ENCODE measurements at places on chromosomes 2 and 18.
A peak's percentile ranks its signal among the peaks of the same experiment; 100 is the strongest.

GRCh38 chr2:217479566-217479965 is 523.2 kb downstream of the TNS1 start:
- DNase-seq = no peak

DNA sequence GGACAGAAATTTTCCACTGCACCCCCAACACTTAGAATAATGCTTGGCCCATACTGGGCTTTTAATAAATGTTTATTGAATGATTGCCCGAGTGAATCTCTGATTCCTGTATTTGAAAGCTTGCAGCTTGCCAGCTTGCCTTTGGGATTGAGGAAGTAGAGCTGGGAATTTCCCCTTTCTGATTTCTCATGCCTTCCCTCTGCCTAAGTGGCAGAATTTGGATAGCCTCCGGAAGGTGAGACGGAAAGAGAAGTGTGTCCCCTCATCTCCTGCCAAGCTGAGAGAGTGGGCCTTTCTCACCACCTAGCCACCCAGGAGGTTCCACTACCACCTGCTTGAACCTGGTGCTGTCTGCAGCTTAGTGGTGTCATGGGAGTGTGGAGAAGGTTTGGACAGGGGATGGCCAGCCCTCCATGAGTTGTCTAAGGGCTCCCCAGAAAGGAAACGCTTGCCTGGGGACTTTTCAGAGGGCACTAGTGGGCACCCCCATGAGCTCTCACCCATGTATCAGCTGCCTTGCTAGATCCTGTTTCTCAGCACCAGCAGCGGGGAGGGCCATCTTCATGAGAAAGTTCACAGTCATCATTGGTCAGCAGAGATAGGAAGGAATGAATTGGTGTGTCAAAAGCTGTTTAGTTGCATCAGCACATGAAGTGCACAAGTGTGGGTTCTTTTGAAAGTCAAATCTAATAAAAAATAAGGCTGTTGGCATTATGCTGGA is 8.6 kb upstream of the NCOA1 start:
- DNase-seq = no peak

DNA sequence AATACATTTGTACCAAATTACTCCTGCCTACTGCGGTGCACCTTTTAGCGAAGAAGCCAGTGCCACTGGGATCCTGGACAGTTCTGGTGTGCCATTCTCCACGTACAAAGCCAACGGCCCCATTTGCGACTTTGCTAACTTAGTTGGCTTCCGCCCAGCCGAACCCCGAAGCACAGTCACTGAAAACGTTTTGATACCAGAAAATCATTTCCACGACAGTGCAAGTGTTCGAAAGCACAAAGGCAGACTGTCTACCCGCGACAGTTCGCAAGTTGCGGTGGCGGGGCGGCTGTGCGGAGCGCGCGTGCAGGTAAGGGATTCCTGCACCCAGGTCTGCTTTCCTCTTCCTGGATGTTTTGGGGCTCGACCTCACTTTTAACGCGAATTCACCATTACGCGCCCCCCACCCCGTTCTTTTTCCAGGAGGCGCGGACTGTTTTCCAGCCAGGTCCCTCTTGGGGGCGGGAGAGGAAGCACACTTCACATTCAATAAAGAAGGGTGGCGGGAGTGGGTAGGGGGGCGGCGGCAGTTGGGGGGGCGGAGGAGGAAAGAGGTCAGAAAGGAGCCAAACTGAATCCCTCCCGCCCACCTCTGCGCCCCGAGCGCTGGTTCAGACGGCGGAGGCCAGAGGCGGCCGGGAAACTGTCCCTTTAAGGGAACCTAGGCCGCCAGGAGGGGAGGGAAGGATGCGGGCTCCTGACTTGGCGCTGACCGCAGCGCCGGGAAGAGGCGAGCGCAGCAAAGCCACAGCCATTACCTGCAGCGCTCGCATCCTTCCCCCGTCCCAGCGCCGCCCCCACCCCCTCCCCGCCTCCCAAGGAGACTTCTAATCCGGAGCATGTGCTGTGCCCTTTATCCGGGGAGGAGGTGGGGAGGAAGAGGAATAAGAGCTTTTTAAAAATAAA is 107.4 kb upstream of the KCTD1 start:
- DNase-seq = no peak

DNA sequence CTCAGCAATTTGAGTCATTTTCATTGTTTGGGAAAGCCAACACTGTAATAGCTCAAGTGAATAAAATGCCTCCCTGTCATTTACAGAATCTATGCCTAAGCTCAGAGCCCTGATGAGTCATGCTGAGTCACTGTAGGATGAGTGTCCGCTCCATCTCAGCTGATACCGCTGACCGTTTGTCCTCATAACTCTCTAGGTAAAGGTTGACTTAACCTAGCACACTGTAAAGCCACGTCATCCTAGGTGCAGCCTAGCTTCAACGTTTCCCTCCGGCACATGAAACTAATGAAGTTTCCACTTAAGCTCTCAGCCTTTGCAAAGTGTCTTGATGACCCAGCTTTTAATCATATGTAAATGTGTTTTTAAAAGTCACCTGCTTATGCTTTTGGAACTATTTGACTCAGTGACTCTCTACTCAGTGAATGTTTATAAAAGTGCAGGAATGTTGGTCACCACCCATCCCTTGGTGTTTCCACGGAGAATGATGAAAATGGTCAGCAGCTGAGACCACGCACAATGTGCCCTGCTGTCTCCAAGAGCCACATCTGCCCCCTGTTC is 154.0 kb downstream of the PMAIP1 start:
- DNase-seq = peak; percentile 87

DNA sequence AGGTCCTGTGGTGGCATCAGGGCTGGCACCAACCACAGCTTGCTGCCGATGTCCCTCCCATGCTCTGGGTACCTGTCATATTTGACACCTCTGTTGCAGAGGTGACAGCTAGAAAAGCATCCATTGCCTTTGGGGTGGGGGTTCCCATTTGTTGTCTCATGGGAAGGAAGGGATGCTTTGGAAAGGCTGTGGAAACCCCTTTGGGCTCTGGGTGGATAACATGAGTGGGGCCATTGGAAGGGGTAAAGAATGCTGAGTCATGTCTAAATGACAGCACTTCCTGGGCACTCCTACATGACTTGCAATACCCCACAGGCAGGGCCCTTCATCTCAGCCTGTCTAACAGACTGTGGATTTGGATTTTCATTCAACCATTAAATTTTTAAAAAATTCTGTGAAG is 27.8 kb downstream of the CTIF start:
- no peak for DNase-seq

- DNase-seq = no peak
These were observed 5.5 kb downstream of the ZNF532 start for GRCh38 chr18:58870130-58870529.

- no peak for DNase-seq
These were observed 30.3 kb downstream of the PAX3 start for GRCh38 chr2:222268311-222268990.

- no peak for DNase-seq
These were observed 111.7 kb upstream of the KLHL14 start for GRCh38 chr18:32884543-32884942.

- no peak for DNase-seq
These were observed 10.6 kb downstream of the MYO1B start for GRCh38 chr2:191255756-191256312.

GRCh38 chr18:44766450-44766849 is 85.8 kb downstream of the SETBP1 start:
- DNase-seq = no peak

GRCh38 chr2:135636982-135637381 is 104.7 kb upstream of the UBXN4 start:
- DNase-seq = no peak

DNA sequence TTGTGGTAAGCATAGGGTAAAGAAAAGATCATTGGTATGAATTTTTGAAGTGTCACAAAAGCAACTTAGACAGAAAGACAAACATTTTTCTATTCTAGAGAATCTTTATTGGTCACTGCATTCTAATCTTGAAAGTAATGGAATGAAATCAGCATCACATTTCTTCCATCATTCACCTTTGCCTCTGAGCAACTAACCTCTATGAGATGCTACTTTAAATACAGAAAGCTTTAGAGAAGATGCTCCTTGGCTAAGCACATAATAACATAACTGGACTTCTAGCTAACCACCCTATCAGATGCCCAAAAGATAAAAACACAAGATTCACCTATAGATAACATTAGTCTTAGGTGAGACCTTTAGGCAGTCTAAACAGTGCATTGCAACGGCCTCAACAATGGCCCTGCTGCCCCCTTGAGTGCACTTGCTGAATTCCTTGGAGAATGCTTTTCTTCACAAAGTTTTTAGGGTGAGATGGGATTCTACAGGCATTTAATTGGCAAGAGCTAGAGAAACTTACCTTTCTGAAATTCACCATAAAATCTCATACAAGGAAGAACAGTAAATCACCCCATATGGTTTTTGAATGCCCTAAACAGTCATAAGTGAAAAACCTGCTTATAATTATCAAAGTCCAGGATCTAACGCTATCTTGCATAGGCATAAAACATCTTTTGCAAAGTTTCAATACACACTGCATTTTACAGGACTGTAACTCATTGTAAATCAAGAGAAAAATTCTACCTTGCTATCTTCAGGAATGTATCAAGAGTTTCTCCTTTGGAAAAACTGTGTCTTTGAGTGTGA is 791.3 kb upstream of the CHAC2 start:
- DNase-seq = no peak

- no peak for DNase-seq
These were observed 13.3 kb downstream of the ACKR3 start for GRCh38 chr2:236582968-236583367.

GRCh38 chr2:10398496-10398895 is 49.6 kb downstream of the ODC1 start:
- no peak for DNase-seq

- DNase-seq = no peak
These were observed 145.3 kb downstream of the SP3 start for GRCh38 chr2:173819852-173820251.

DNA sequence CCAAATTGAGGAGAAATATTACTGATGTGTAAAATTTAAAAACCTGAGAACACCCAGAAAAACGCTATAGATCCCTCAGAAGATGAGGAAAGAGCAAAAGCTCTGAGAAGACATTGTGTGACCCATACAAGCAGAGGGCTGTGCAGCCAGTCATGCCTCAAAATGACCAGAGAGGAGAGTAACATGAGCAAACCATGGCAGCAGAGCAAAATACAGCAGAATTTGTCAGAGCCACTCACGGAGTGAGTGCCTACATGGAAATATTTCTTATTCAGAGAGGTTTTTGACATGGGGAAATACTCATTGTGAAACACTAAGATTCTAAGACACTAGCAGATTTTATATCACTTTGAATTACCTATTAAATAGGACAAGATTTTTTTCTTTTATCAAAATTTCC is 96.8 kb upstream of the DNAJC10 start:
- DNase-seq = no peak

DNA sequence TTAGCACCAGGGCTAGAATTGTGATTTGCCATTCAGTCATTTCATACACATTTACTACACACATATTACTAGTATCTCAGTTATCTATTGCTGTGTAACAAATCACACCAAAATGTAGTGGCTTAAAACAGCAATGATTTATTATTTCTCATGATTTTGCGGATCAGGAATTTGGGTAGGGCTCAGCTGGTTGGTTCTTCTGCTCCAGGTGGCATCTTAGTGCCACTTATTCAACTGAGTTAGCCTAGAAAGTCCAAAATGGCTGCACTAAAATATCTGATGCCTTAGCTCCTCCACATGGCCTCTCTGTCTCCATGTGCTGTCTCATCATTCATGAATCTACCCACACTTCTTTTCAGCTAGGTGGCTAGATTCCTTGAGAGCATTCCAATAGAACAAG is 107.1 kb downstream of the ZFP36L2 start:
- DNase-seq = no peak

DNA sequence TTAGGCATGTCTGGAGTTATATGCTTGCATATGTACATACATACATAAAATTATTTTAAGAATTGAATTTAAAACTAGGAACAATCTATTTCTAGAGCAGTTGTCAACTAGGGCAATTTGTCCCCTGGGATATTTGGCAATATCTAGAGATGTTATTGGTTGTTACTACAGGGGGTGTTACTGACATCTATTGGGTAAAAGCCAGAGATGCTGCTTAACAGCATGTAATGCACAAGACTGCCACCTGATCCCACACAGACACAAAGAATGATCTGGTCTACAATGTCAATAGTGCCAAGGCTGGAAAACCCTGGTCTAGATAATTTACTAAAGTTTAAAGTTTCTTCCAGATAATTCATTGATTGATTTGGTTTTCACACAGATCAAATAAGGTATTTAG is 185.3 kb downstream of the NYAP2 start:
- DNase-seq = no peak

DNA sequence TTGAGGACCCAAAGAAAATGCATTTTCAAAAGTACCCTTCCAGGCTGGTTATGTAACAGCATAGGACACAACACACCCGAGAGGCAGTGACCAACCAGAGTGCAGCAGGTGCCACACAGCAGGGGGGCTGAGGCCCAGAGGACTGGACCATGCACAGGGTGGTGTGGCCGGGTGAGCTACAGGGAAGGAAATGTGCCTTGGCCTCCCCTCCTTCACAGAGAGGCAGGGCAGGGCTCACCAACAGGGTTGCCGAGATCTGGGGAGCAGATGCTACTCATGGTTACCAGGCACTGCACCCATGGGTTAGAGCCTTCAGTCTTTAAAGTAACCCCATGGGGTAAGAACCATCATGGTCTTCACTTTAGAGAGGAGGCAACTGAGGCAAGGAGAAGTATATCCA is 158.4 kb downstream of the MSH2 start:
- no peak for DNase-seq

DNA sequence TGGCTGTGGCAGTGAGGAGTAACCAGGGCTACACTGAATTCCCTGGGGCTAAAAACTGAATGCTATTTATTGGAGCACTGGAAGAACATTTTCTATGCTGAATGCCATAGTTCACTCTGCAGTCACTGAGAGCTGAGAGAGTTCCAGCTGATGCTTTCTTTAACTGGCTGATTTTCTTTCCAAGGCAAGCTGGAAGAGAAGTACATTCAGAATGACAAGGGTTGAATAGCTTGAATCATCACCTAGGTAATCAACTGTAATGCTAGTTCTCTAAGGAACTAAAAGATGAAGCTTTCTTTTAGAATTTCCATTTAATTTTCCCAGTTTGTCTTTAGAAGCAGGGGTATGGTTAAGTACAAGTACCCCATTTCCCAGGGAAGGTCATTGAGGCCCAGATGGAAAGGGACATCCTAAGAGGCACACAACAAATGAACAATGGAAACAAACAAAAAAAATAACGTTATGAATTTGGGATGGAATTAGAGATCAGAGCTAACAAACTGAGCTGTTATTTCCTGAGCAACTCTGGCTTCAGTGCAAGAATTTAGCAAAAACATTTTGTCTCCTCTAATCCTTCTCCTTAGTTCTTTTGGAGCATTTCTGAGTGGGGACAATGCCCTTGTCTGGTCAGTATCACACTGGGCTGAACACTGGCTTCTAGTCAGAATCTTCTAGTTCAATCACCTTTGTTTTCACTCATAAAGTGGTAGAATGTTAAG is 132.8 kb upstream of the REG3A start:
- no peak for DNase-seq

- DNase-seq = no peak
These were observed 783 bp upstream of the TXNL4A start for GRCh38 chr18:79989195-79989497.

GRCh38 chr2:7014174-7014640 is 97.0 kb downstream of the RNF144A start:
- DNase-seq = no peak
